ENCODE measurements at places on chromosomes 1 and 21.

DNA sequence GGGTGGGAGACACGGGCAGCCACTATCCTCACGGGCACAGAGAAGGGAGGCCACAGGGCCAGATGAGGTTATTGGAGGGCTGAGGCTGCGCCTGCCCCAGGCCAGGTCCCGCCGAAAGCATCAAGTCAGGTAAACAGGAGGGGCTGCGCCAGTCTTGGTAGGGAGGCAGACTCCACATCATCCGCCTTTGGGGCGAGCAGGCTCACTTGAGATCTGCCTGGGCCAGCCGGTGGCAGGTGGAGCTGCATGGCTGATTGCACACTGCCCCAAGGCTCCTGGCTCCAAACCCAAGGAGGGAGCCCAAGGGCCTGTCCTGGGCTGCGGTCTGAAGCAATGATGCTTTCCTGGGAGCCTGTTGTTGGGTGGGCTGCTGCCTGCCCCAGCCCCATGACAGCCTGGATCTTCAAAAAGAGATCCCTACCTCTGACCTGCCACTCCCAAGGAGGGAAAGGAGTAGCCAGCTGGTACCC is 4.6 kb downstream of the SMIM1 start:
- DNase-seq = no peak

GRCh38 chr1:19449454-19450228 is 35.7 kb downstream of the CAPZB start:
- no peak for DNase-seq

- DNase-seq = no peak
These were observed 148.3 kb downstream of the KCNJ6 start for GRCh38 chr21:37767984-37768383.

DNA sequence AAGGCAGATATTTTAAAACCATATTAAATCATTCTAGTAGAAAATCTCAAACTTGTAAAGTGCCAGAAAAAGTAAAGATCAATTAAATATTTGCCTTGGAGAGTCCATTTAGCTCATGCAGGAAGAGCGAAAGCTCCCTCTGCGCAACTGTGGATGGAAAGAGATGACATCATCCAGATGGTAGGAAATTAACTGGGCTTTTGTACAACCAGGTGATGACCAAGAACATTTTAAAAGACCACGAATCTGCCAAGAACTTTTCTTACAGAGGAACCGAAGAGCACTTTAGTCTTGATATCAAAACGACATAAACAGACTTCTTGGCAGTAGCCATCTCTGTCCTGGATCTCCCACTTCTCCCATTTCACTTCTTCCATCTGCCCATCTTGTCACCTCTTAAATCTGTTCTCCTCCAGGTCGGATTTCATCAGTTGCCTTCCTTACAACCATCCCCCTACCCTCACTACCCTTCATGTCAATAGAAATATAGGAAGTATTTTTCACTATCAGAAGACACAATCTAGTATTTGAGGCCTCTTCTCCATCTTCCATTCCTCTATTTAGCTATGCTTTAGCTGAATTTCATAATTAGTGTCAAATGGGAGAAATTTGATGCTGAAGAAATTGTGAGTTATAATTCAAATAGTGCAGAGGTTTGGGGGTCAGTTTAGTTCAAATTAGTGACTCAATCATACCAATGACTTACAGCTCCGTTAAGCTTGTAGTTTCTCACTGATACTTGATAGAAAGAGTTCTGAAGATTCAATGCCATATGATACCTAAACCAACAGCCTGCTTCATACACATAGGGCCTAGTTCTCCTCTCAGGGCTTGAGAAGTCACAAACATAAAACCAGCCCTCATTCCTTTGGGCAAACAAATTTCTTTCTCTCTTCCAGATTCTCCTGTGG is 22.0 kb upstream of the DNASE2B start:
- DNase-seq = no peak

DNA sequence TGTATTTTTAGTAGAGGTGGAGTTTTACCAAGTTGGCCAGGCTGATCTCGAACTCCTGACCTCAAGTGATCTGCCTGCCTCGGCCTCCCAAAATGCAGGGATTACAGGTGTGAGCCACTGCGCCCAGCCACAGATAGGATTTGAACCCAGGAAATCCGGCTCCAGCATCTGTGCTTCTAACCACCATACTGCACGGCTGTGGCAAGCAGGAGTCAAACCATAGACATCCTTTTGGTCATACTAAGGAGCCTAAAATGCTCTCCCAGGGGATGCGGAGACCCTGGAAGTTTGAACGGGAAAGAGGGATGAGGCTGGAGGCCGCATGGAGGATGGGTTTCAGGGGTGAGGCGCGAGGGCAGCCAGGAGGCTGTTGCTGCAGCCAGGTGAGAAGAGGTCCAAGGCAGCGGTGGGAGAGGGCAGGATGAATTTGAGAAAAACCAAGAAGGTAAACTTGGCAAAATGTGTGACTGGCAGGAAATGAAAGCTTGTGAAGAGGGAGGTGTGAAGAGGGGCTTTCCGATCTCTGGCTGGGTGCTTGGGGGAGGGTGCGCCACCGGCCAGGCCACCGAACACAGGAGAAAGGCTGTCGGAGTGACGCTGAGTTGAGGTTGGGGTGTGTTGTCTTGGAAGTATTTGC is 24.0 kb upstream of the CDK18 start:
- DNase-seq = no peak

- no peak for DNase-seq
These were observed 131.6 kb upstream of the ZC3H12A start for GRCh38 chr1:37342736-37343135.

- no peak for DNase-seq
These were observed 175.9 kb upstream of the NR5A2 start for GRCh38 chr1:199851439-199852140.

- no peak for DNase-seq
These were observed 13.1 kb upstream of the WASF2 start for GRCh38 chr1:27503033-27503432.

GRCh38 chr1:20717452-20718342 is at the start of gene KIF17:
KIF17 (minus strand) TSS chr1:20718007; CDS start chr1:20717706, 301 bp downstream.
- peak; percentile 48 for DNase-seq

Measured in DMS153 (cell line).